ENCODE measurements at places on chromosomes 11 and 22. TPM values are rescaled to one million over a fixed set of nuclear protein-coding genes. Genes with fewer than 3 reads are reported as not detected.
A peak's percentile ranks its signal among the peaks of the same experiment; 100 is the strongest.

OR5P2 gene
- not detected for total RNA-seq

WNT11 gene
- 0.08 TPM for total RNA-seq

DNA sequence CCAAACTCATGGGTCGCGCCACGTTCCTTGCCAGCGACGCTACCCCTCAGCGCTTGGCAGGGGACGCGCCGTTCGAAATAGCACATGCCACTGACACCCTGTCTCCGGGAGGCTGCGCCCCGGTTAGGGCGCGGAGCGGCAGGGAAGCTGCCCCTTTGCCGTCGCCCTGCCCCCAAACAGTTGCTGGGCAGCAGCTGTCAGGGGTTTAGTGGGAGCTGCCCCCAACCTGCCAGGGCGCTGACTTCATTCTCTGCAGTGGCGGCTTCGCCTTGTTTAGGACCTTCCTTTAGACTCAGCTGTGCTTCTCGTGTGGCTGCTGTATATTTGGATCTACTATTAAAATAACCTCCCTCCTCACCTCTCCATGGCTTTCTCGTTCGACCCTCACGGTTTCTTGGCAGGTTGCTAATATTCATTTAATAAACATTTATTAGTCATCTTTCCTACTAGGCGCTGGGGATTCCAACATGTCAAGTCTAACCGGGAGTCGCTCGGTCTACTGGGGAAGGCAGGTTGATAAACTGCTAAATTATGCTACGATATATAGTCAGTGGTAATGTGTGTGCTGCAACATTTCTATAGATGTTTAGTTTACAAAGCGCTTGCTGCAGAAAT is 782 bp downstream of the TMEM109 start:
- ATAC-seq: peak; percentile 11

GRCh38 chr22:22709719-22710445 is 65.5 kb downstream of the GGTLC2 start:
- no peak for ATAC-seq

- no peak for ATAC-seq
These were observed 61.0 kb upstream of the NAV2 start for GRCh38 chr11:19651653-19652052.
